ENCODE measurements at places on chromosomes 13 and 19. TPM values are rescaled to one million over a fixed set of nuclear protein-coding genes. Genes with fewer than 3 reads are reported as not detected.

RFPL4A gene
- polyA plus RNA-seq = not detected

NTF4 gene
- polyA plus RNA-seq = 5.5 TPM

EBI3 gene
- 0.05 TPM for polyA plus RNA-seq

FGF21 gene
- not detected for polyA plus RNA-seq

DNA sequence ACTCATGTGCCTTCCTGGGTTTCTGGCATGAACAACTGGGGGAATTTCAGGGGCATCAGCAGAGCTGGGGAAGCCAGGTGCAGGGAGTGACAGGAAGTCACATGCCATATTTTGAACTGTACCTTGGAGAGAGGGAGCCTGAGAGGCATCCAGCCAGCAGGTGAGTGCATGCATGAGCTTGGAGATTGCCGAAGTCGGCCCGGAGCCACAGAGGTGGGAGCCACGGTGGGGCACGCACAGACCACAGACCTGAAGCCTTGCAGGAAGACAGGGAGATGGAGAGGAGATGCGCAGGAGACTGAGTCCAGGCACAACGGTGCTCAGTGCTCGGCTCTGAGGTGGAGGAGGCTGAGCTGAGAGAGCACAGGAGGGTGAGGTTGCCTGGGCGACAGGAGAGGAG, 55.1 kb downstream of the CDADC1 start:
- H3K4me3 ChIP-seq = no peak overlapping the region
- peaks cover 6% of the 10 kb centered on the region for H3K4me1 ChIP-seq
- no peaks in the 10 kb centered on the region for H3K27me3 ChIP-seq
- DNase-seq = no peak
- H3K27ac ChIP-seq = no peak overlapping the region

DNA sequence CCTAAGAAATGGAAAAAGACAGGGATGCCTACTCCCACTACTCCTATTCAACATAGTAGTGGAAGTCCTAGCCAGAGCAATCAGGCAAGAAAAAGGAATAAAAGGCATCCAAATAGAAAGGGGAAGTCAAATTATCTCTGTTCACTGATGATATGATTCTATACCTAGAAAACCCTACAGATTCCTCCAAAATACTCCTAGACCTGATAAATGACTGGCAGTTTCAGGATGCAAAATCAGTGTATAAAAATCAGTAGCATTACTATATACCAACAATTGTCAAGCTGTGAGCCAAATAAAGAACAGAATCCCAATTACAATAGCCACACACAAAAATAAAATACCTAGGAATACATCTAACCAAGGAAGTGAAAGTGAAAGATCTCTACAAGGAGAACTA, 1.3 kb upstream of the GPR42 start:
- no peaks in the 10 kb centered on the region for H3K27me3 ChIP-seq
- no peak overlapping the region for H3K4me3 ChIP-seq
- H3K36me3 ChIP-seq = no peaks in the 10 kb centered on the region
- no peak for DNase-seq
- H3K27ac ChIP-seq = no peak overlapping the region

DNA sequence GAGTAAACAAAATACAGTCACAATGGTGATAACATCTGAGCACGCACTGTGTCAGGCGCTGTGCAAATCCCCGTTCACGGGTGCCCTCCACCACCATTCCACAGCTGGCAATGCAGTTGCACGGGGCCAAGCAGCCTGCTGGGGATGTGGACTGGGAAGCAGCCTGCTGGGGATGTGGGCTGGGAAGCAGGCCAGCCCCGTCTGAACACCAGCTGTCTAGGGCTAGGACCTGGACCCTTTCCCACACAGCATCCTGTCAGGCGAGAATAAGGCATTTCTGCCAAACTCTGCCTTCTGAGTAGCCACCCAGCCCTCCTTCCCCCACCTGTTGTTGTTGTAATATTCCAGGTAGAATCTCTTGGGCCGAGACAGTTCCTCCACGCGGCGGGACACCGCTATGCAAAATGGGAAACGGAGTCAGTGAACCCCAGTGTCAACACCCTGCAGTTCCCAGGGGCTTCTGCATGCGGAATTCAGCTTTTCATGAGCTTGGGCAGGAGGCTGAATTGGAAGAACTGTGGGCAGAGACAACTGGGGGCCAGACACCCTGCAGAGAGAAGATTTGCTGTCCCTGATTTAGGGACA, 27.8 kb upstream of the MIER2 start:
- H3K27ac ChIP-seq = no peak overlapping the region
- peaks cover 17% of the 10 kb centered on the region for H3K4me1 ChIP-seq
- H3K4me3 ChIP-seq = no peak overlapping the region
- peaks cover 31% of the 10 kb centered on the region for H3K27me3 ChIP-seq

DNA sequence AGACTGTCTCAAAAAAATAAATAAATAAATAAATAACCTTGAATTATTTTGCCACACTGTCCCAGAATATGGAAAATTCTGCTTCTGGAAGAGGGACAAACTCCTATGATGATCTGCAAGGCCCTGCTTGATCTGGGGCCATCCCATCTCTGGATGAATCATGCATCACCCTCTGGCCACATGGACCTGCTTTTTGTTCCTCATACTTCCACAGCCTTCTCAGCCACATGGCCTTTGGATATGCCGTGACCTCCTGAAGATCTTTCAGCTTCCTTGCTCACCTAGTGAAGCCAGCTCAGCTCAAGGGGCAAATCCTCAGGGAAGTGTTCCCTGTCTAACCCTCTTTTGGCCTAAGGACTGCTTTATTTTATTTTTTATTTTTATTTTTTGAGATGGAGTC, 10.3 kb downstream of the IER2 start:
- H3K27me3 ChIP-seq = no peaks in the 10 kb centered on the region
- H3K36me3 ChIP-seq = no peaks in the 10 kb centered on the region
- peaks cover 40% of the 10 kb centered on the region for H3K4me1 ChIP-seq

DNA sequence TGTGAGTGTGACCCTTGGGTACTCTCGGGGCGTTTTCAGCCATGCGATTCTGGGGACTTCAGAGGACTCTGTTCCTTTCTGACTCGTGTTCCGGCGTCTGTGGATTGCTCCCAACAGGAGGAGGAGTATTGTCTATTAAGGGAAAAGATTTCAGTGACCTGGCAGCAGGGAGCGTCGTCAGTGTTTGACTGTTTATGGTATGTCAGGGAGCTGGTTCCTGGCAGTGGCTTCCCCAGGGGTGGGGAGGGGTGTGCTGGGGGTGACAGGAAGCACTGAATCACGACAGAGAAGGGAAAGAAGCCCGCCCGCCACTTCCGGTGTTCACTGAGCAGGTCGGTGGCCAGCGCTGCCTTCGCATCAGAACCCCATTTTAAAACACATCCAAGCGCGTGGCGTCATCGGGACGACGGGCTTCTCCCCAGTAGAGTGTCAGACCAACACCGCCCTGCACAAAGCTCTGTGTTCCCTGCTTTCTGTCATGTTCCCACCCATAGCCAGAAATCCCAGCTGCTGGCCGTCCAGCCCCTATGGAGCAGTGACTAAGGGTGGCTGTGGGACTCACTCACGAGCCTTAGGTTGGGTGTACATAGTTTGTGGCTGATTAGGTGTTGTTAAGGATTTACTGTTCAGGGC, 33.8 kb downstream of the COL4A2 start:
- H3K27me3 ChIP-seq = no peaks in the 10 kb centered on the region
- peaks cover 35% of the 10 kb centered on the region for H3K4me1 ChIP-seq
- no peak for DNase-seq
- H3K27ac ChIP-seq = no peak overlapping the region
- H3K36me3 ChIP-seq = peaks cover 11% of the 10 kb centered on the region

- no peaks in the 10 kb centered on the region for H3K27me3 ChIP-seq
- peaks cover 7% of the 10 kb centered on the region for H3K4me1 ChIP-seq
- no peaks in the 10 kb centered on the region for H3K36me3 ChIP-seq
- DNase-seq = no peak
- H3K27ac ChIP-seq = no peak overlapping the region
- H3K4me3 ChIP-seq = no peak overlapping the region
Observed at GRCh38 chr19:55193481-55193880, 13.4 kb upstream of the SYT5 start.

- H3K4me1 ChIP-seq = no peaks in the 10 kb centered on the region
- no peaks in the 10 kb centered on the region for H3K36me3 ChIP-seq
- no peak overlapping the region for H3K4me3 ChIP-seq
Observed at GRCh38 chr13:63184693-63185092, 1769.0 kb upstream of the PCDH20 start.

- no peaks in the 10 kb centered on the region for H3K36me3 ChIP-seq
- no peak overlapping the region for H3K4me3 ChIP-seq
- H3K27me3 ChIP-seq = peaks cover 76% of the 10 kb centered on the region
- no peak overlapping the region for H3K27ac ChIP-seq
Observed at GRCh38 chr19:47421844-47422395, 2.6 kb upstream of the MEIS3 start.

- H3K4me1 ChIP-seq = no peaks in the 10 kb centered on the region
- no peaks in the 10 kb centered on the region for H3K36me3 ChIP-seq
- DNase-seq = no peak
- no peaks in the 10 kb centered on the region for H3K27me3 ChIP-seq
- no peak overlapping the region for H3K27ac ChIP-seq
- H3K4me3 ChIP-seq = no peak overlapping the region
Observed at GRCh38 chr13:22961835-22962537, 218.8 kb upstream of the SGCG start.

DNA sequence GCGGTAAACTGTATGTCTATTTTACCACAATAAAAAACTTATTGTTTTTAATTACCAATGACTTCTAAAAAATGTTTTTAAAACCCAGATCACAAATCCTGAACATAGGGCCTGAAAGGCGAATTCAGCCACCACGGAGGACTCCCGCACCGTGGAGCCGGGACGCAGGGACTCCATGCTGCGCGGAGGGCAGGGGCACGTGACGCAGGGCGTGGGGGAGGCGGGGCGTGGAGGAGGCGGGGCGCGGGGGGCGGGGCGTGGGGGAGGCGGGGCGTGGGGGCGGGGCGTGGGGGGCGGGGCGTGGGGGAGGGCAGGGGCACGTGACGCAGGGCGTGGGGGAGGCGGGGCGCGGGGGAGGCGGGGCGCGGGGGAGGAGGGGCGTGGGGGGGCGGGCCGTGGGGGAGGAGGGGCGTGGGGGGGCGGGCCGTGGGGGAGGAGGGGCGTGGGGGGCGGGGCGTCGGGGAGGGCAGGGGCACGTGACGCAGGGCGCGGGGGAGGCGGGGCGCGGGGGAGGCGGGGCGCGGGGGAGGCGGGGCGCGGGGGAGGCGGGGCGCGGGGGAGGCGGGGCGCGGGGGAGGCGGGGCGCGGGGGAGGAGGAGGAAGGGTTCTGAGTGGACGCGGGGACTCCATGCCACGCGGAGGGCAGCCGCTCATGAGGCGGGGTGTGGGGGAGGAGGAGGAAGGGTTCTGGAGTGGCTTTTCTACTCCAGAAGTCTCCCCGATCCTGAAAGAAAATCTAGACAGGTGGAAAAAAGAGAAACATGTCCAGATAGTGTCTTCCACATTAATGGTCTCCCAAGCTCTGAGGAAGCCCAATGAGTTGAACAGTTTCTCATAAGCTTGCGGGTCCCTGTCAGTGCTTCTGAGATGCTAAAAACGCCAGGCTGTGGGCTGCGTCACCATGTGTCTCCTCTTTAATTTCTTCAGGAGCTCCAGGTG, 4.4 kb upstream of the PROZ start:
- DNase-seq = no peak
- peaks cover 22% of the 10 kb centered on the region for H3K27me3 ChIP-seq
- peaks cover 9% of the 10 kb centered on the region for H3K4me1 ChIP-seq
- no peaks in the 10 kb centered on the region for H3K36me3 ChIP-seq
- peak overlapping the region; percentile 40 for H3K27ac ChIP-seq

DNA sequence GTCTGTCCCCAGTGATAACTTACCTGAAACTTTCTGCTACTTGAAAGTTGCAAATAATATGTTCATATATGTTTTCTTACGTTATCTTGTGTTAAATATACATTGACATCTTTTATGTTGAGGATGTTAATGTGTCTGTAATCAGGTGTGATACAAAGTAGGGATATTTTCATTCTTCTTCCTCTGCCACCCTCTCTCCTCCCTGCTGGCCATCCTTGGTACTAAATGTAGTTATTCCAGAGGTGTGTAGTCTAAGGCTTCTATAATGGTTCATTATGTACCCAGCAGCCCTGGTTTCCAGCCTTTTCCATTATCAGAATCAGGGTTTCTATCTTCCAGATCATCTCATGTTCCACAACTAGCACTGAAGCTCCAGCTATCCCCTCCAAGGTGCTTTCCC, 606.7 kb upstream of the KLHL1 start:
- no peak overlapping the region for H3K4me3 ChIP-seq
- H3K4me1 ChIP-seq = no peaks in the 10 kb centered on the region
- no peak for DNase-seq
- no peaks in the 10 kb centered on the region for H3K27me3 ChIP-seq
- no peak overlapping the region for H3K27ac ChIP-seq

DNA sequence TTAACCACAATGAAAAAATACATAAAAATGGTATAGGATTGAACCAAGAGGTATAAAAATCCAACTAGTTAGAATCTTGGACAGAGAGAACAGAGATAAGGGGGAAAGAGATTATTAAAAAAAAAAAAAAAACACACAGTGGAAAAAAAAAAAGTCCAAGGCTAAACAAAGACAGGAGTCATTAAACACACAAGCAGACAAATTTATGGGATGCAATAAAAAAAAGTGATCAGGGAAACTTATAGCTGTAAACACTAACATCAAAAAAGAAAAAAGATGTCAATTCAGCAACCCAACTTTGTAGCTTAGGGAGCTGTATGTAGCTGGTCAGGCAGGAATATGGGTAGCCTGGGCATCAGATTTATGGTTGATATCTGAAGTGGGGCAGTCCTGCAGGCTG, 129.0 kb downstream of the DNAJC3 start:
- H3K36me3 ChIP-seq = no peaks in the 10 kb centered on the region
- no peaks in the 10 kb centered on the region for H3K4me1 ChIP-seq
- no peaks in the 10 kb centered on the region for H3K27me3 ChIP-seq
- no peak for DNase-seq
- no peak overlapping the region for H3K27ac ChIP-seq

DNA sequence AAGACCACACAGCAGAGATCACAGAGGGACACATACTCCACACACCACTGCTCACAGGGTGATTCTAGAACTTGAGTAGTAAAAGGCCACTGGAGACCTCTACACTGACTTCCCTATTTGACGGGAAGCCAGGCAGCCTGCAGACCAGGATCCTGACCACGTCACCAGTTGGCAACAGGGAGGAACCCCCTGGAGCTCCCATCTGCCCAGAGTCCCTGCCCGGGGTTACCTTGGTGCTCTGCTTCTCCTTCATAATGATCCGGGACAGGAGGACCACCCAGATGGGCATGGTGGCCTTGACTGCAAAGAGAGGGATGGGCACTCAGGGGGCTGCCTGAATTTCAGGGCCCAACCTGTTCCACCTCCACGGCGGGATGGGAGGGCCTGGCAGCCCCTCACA, 932 bp downstream of the SLC35E1 start:
- no peaks in the 10 kb centered on the region for H3K27me3 ChIP-seq
- peak overlapping the region; percentile 82 for H3K27ac ChIP-seq
- peak overlapping the region; percentile 88 for H3K4me3 ChIP-seq
- H3K4me1 ChIP-seq = peaks cover 38% of the 10 kb centered on the region
- H3K36me3 ChIP-seq = peaks cover 40% of the 10 kb centered on the region

DNA sequence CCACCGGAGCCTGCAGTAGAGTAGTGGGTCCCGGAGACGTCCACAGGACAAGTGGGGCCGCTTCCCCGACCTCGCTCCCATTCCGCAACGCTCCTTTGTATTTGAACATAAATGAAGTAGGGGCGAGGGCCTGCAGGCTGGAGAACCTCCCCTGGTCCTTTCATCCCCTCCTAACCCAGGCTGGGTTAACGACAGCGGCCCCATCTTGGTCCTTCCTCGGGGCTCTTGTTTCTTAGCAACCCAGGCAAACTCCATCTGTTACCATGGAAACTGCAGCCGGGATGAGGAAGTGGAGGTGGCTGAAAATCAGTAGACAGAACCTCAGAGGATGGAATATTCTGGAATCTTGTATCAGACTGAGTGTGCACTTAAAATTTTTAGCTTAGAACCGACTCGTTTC, 132.6 kb upstream of the USP29 start:
- no peak overlapping the region for H3K4me3 ChIP-seq
- no peak for DNase-seq
- H3K27me3 ChIP-seq = no peaks in the 10 kb centered on the region
- H3K27ac ChIP-seq = no peak overlapping the region
- no peaks in the 10 kb centered on the region for H3K4me1 ChIP-seq
